ENCODE measurements at places on chromosomes 12 and 14.
A peak's percentile ranks its signal among the peaks of the same experiment; 100 is the strongest.

- peak; percentile 20 for DNase-seq
Observed at GRCh38 chr14:32677129-32677780, 261.4 kb upstream of the NPAS3 start.

GRCh38 chr14:23085458-23085857 is 9.5 kb downstream of the ACIN1 start:
- peak; percentile 39 for DNase-seq

- no peak for DNase-seq
Observed at GRCh38 chr12:49546481-49546880, 7.7 kb downstream of the KCNH3 start.

DNA sequence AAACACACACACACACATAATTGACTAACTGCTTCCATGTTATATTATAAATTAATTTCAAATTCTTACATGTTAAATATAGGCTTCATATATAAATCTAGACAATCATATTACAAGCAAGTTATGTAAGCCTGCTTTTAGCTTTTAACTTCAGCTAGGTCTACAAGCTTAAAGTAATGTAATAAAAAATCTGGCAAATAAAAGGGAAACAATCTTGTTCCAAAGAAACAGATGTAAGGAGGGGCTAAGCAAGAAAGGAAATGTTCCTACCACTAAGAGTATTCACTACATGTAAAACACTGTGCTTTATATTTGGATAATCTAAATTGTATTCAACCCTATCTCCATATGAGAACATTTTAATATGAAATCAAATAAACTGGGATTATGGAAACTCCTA is 110.4 kb downstream of the SLC6A15 start:
- no peak for DNase-seq

- DNase-seq = no peak
Observed at GRCh38 chr12:112007945-112008344, 5.0 kb downstream of the TMEM116 start.

GRCh38 chr14:61569812-61570548 is 125.3 kb upstream of the HIF1A start:
- peak; percentile 96 for DNase-seq

DNA sequence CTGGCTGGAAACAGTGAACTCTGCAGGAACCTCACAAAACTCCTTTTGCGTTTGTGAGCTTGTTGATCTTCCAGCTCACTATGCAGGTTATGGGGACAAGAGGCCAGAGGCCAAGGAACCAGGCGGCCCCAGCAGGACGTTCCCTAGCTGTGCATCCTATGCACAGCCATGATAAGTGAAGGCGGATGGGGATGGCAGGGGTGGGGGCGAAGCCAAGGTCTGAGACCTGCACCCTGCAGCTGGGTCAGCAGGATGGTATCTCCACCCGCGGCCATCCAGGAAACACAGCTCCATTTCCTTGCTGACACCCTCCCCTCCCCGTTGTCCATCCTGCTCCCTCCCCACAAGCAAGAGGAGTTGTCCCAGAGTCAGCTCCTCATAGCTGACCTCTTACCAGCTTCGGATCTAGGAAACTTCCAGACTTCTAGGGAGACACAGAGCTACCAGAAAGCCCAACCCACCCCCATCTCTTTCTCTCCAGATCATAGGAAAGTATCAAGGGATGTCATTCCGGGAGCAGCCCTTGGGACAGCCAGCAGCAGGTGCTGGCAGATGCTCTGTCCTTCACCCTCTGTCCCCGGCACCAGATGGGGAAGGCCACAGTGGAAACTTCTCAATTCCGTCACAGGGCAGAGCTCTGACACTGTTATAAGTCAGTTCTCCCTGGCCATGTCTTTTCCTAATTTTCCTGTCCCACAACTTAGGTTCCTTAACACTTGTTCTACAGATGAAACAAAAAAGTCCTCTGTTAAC is 9.4 kb downstream of the ZBTB39 start:
- DNase-seq = no peak

DNA sequence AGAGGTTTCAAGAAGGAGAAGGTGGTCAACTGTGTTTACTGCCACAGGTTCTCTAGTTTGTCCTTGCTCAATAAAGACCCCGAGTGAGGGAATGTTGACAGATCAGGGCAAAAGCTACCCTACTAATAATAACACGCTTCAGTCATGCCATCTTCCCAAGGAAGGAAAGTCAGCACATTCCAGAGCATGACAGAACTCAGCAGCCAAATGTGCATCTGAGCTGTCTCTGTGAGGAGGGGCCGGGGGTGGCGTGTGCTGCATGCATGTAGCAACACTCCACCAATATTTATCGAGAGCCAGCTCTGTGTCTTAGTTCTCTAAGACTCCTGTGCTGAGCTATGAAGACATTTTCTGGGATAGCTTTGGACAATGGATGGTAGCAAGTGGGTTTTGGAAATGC is 260.4 kb downstream of the DPF3 start:
- DNase-seq = peak; percentile 60

DNA sequence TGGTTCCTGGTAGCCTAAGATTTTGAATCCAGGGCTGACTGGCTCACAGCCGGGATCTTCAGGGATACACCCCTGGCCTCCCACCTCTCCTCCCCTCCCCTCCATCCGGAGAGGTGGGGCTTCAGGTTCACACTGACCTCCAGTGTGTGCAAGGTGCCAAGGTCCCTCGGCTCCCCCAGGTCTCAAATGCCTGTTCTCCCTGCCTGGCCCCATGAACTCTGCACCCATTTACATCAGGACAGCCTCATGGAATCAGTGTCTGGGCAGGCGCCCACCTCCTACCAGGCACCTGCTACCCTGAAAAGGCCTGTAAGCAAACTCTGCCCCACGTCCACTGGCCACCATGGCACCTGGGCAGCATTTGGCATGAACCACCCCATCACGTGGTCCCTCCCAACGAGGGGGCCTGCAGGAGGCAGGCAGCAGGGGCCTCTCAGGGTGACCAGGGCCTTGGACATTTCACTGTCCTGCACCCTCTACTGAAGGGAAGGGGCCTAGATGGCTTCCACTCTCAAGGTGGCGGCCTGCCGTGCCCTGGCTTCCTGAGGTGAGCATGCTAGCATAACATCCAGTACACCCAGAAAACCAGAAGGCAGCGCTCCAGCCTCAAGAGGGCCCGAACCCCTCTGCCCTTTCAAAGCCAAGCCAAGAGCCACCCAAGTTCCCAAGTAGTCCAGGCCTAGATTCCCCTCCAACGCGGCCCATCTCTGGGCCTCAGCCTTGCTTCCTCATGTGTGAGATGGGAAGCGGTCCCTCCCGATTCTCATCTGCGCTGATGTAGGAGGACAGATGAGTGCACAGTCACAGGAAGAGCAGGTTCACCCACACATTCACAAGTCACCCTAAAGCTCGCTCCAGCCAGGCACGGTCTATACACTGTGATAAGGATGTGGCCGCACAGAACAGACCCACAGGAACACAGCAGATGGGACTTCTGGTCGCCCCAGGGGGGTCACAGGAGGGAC is 37.3 kb downstream of the CCDC85C start:
- no peak for DNase-seq

- DNase-seq = no peak
Observed at GRCh38 chr14:85909581-85909980, 379.6 kb downstream of the FLRT2 start.

DNA sequence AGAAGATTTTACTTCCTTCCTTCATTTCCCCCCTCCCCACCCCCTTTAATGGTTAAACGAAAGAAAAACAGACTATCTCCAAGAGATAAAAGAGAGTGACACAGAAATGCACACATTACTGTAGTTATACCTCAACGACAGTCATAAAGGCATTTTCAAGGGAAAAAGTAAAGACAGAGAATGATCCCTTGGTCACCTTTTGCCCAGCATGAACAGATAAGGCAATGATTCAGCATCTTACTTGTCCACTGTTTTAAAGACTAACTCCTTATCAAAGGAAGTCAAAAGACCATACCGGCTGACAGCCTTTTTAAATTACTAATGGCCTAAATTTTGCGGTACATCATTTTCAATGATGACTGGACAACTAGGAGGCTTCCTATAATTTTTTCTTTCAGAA is 326.6 kb downstream of the PAWR start:
- DNase-seq = no peak

DNA sequence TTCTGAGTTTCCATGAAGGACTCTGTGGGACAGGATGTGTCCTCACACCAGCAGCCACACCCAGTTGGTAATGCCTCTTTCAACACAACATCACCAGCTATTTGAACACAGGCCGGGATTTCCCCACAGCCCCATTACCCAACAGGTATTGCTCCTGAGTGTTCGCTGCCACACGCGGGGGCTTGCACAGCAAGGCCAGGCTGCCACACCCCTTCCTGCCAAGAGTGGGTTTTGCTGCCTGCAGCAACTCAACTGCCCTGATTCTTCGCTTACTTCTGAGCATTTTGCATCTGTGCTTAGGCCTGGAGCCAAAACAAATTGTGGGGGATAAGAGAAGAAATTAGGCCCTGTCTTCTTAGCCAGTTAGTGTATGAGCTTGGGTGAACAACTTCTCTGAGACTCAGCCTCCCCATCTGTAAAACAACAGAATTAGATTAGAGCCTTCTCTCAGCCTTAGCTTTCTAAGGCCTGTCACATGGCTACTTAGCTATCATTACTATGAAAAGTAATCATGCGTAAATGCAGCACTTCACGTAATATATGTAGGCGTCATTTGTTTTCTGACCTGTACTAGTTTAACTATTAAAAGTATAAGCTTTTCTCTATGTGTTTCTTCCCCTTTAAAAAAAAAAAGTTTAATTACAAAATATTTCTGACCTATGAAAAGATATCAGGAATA is 20.0 kb downstream of the CKAP4 start:
- peak; percentile 52 for DNase-seq

- DNase-seq = no peak
Observed at GRCh38 chr12:51008329-51009055, 17.7 kb downstream of the SLC11A2 start.

GRCh38 chr12:120925740-120926563 is 21.8 kb upstream of the SPPL3 start:
- no peak for DNase-seq

DNA sequence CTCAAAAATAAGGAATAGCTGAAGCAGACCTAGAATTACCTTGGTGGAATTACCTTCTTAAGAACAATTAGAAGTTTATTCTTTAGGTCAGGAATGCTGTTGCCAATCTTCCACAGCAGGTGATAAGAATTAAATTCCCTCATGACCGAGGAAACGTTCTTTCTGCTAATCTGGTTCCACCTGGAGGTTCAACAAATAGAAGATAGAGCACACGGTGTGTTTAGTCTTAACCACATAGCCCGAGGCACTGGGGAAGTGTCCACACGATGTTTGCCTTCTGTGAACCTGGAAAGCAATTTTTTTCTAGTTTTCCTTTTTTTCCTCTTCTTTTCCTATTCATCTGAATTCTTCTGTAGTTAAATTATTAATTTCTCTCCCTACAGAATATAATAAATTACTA is 906.9 kb downstream of the NRXN3 start:
- no peak for DNase-seq

- peak; percentile 55 for DNase-seq
Observed at GRCh38 chr12:50326590-50327284, 43.4 kb upstream of the LIMA1 start.

DNA sequence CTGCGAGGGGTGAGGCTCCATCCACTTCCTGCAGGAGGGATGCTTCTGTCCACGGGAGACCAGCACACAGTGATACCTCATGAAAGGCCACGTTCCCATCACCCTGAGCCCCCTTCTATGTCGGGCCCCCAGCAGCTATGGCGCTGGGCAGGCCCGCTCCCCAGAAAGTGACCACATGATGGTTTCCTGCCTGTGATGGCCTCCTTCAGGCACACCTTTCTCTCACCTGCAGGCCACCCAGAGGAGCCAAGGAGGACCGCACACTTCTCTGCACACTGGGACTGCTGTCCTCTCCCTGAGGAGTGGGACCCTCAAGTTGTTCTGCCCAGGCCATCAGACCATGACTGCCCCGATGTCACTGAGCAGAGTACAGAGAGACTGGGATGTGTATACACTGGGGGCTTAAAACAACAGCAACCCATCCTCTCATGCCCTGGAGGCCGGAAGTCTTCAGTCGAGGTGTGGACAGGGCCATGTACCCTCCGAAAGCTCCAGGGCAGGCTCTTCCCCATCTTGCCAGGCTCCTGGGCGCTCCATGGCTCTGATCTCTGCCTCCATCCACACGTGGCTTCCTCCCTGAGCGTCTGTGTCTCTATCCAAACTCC is 158.9 kb downstream of the PIWIL1 start:
- no peak for DNase-seq

- no peak for DNase-seq
Observed at GRCh38 chr14:83129496-83129895, 1595.8 kb upstream of the SEL1L start.

GRCh38 chr12:34109390-34109789 is 87.1 kb downstream of the ALG10 start:
- no peak for DNase-seq

DNA sequence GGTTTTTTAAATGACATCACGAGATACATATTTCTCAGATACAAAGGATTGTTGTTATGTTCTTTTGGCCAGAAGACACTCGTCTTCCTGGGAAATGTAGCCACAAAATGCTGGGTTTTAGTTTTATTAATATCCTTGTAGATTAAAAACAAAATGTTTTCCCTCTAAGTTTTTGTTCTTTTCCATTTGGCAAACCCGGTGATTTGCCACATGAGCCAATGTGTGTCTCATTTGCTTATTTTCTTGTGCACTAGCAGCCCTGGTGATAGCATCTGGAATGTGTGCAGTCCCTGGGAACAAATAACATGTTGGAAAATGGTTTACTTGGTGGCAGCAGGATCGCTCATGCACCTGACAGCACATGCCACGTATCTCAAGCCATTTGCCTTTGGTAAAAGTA is 61.0 kb downstream of the HMGA2 start:
- peak; percentile 71 for DNase-seq

- DNase-seq = peak; percentile 31
Observed at GRCh38 chr12:77047341-77048109, 17.8 kb downstream of the E2F7 start.

- DNase-seq = no peak
Observed at GRCh38 chr12:83224012-83224411, 537.3 kb downstream of the TMTC2 start.

DNA sequence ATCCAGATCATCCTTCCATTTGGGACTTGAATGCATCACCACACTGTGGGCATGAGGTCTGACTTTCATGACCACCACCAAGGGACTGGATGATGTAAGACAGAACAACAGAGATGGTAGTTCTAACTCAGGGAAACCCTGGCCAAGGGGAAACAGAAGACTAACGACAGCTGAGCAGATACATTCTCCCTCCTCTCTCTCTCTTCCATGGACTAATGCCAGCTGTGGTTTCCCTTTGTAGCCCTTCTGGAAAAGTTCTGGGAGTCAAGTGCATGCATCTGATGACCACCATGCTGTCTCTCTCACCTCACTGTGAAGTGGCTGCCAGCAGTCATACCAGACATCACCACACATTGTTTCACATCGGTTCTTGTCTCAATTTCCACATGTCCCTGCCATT is 3.4 kb downstream of the TAS2R30 start:
- no peak for DNase-seq

- DNase-seq = peak; percentile 55
Observed at GRCh38 chr12:107530701-107531100, 154.9 kb upstream of the PWP1 start.
